ENCODE measurements at places on chromosomes 7 and 10. TPM values are rescaled to one million over a fixed set of nuclear protein-coding genes. Genes with fewer than 3 reads are reported as not detected.

The SPDYE1 gene
- total RNA-seq: not detected

The PIP gene
- not detected for total RNA-seq

The C7orf57 gene
- not detected for total RNA-seq

The ADCYAP1R1 gene
- total RNA-seq: not detected

The UNC5B gene
- total RNA-seq: 22.0 TPM

The BLVRA gene
- 47.0 TPM for total RNA-seq

The EPC1 gene
- 21.4 TPM for total RNA-seq

The FAM25G gene
- total RNA-seq: not detected

Measured in smooth muscle cell of bladder (primary cell).